Activated T-cell treated with anti-CD3 and anti-CD28 coated beads for 24 hours (primary cell): ENCODE measurements at places on chromosomes 16 and 17.

- DNase-seq = no peak
These were observed 12.2 kb downstream of the UNC119 start for GRCh38 chr17:28540231-28540630.

DNA sequence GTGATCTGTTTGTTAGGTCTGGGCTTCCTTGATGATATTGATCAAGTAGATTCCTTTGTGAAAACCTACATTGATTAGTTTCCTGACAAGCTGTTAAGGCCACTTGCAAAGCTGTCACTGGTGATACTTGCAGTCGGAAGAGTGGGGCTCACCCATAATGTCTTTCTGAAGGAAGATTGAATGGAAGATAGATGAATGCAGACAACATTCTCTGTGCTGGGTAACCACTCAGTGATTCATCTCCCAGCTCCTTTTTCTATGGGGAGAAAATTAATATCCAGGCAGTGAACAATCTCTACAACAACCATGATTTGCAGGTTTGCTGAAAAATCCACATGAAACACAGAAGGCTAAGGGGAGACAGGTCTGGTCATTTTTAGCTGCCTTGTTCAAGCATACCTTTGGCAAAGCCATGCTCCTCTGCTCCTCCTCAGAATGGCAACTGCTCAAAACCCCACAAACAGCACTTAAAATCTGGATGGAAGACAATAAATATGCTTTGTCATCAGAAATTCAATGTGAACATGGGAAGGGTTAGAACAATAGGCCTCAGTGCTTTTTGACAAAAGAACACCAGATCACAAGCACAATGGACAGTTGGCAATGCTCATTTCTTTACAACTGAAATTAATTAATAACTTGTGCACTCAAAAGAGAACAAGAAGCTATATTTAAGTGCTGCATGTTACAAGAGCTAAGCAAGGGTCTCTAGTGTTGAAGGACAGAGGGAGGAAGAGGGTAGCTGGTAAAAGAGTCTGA, 495.4 kb downstream of the TOX3 start:
- no peak for DNase-seq

DNA sequence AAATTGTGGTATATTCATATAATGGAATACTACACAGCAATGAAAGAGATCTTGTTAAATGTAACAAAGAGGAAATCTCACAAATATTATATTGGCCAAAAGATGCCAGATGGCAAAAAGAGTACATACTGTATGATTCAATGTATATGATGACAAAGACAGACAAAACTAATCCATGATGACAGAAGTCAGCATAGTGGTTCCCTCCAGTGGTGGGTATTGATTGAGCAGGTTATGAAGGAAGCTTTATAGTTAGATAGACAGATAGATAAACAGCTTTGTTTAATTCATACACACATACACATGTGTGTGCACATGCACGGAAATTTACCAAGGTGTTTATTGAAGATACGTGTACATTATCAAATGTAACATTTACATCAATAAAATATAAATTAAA, 74.4 kb upstream of the SMIM36 start:
- no peak for DNase-seq

DNA sequence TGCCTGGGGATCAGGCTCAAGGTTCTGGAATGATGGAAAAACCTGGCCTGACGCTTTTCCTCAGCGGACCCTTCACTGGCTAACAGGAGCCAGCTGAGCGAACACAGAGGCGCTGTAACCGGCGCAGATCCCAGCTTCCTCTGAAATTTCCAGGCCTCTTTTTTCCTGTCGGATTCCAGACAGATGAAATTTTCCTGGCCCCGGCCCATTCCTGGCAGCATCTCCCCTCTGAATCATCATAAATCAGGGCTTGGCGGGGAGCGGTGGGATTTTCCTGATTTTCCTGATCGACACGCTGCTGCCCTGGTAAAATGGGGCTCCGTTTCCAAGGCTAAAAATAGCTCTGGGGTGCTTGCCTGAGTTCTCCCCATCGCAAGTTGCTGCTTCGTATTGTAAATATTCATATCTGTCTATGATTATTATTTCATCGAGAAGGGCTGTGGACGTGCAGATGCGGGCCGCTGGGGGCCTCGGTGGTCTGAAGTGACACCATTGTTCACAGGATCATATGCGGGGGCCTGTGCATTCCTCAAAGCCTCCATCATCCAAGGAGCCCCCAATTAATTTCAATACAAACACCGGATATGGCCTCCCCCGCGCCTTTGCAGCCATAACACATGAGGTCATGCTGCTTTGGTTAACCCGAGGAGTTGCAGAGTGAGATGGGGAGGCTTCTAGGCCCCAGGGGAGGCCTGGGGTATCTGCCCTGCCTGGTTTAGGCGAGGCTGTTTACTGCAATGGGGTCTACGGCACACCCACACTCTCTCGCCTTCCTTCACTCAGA, 45.8 kb upstream of the ETV4 start:
- no peak for DNase-seq

- no peak for DNase-seq
These were observed 55.4 kb downstream of the CFDP1 start for GRCh38 chr16:75377729-75378386.

DNA sequence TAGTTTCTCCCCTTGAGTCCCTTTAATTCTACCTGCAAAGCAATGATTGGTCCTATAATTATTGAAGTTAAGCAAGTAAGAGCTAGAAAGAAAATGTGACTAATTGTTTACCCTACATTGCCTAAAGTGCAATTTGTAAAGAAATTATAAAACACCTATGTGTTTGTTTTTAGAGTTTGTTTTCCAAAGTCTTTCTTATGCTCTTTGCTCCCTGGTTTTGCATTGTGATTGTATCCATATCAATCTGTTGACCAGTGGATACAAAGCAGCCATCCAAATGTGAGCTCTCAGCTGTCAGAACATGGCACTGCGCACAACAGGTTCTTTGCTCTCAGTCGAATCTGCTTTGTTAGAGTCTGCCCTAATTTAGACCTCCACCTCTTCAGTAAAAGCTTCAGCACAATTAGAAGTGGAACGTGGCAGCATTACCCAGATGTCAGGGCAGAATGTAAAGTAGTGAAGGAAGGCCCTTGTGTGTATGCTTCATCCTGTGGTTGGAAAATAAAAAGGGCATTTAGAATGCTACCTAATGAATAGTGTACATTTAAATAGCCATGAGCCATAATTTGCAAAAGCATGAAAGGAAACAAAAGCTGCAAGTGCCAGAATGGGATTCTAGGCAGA, 70.5 kb downstream of the AATF start:
- no peak for DNase-seq
